ENCODE measurements at places on chromosomes 7 and 10.

- DNase-seq, result no peak
Measured at GRCh38 chr7:139124084-139124914, 14.8 kb upstream of the ZC3HAV1 start.

DNA sequence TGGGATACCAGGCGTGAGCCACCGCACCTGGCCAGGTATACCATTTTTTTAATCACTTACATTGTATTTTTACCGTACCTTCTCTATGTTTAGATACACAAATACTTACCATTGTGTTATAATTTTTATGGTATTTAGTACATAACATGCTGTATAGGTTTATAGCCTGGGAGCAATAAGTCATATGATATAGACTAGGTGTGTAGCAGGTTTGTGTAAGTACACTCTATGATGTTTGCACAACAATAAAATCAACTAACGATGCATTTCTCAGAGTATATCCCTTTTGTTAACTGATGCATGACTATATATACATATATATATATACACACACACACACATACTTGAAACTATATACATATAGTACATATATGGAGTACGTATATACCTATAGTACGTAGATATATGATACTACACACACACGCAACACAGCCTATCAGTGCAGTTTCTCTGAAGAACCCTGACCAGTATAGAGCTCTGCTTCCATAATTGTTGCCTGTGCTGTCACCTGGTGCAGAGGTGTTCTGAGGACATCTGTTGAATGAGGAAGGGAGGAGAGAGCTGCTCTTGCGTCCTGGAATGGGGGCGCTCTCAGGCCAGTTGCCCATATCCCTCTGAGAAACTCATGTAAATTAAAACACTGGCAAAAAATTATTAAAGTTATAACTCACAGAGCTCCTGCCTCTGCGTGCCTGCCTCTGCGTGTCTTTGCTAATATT, 315.3 kb downstream of the FGFR2 start:
- no peak for DNase-seq

GRCh38 chr7:31100871-31101270, 48.8 kb downstream of the ADCYAP1R1 start:
- DNase-seq, result no peak

DNA sequence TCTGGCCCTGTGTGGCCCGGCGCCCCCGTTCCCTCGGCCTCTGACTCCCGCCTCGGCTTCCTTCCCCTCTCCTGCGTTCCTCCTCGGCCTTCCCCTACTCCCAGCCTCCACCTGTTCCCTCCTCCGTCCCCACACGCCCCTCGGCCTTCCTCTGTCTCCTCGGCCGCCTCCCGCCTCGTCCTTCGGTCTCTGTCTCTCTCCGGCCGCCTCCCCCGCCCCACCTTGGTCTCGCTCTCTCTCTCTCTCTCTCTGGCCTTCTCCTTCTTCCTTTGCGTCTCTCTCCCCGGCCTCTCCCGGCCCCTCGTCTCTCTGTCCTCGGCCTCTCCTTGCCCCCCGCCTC, 588 bp downstream of the GET4 start:
- DNase-seq, result no peak

DNA sequence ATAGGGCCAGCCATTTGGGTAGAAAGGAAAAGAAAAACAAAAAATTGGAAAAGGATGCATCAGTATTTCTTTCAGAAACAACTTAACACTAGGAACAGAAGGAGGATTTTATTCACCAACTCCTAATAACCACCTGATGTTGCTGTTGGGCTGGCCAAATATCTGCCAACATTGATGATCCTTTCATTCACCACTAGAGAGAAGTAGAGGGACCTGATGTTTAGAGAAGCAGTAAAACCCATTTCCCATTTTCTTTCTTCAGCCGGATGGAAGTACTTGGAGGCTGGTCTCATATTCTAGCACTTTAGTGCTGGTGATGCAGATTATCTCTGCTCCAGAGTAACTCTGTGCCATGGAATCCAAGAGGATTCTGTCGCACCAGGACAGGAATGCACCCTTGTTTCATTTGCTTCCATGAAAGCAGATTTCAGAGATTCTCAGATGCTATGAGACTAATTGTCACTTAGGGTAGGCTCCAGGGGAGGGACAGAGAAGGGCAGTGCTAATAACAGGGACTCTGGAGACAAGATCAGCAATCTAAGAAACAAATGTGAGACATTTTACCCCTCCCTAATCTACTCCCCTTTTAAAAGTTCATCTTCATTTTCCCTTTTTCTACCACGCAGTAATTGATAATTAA, 3.1 kb downstream of the KLLN start:
- no peak for DNase-seq

- no peak for DNase-seq
Measured at GRCh38 chr10:55740110-55740509, 620.9 kb downstream of the ZWINT start.

GRCh38 chr7:915291-916218, 38.9 kb downstream of the ADAP1 start:
- DNase-seq, result no peak
